NCI-H526 treated with DMSO at 0.1 percent for 48 hours (cell line): ENCODE measurements at places on chromosomes 13 and 19.

DNA sequence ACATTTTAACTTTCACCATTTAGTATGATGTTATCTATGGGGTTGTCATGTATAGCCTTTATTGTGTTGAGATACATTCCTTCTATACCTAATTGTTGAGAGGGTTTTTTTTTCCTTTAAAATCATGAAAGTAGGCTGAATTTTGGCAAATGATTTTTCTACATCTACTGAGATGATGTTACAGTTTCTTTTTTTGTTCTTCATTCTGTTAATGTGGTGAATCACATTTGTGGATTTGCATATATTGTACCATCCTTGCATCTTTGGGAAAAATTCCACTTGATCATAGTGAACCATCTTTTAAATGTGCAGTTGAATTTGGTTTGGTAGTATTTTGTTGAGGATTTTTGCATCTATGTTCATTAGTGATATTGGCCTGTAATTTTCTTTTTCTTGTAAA lies 29.2 kb downstream of the CCNA1 start:
- DNase-seq = no peak

- DNase-seq = no peak
Observed at GRCh38 chr13:100532836-100533435, 55.7 kb downstream of the GGACT start.

DNA sequence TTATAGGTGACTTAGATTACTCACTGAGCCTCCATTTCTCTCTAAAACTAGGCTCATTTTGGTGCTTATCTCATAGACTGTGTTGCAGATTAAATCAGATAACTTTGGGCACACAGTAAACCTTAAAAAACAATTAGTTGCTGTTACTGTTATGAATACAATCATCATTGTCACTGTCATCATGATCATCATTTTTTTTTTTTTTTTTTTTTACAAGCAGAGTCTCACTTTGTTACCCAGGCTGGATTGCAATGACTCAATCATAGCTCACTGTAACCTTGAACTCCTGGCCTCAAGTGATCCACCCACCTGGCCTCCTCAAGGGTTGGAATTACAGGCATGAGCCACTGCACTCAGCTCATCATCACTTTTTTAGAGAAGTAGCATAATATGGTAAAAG lies 60.0 kb downstream of the VWA8 start:
- no peak for DNase-seq

DNA sequence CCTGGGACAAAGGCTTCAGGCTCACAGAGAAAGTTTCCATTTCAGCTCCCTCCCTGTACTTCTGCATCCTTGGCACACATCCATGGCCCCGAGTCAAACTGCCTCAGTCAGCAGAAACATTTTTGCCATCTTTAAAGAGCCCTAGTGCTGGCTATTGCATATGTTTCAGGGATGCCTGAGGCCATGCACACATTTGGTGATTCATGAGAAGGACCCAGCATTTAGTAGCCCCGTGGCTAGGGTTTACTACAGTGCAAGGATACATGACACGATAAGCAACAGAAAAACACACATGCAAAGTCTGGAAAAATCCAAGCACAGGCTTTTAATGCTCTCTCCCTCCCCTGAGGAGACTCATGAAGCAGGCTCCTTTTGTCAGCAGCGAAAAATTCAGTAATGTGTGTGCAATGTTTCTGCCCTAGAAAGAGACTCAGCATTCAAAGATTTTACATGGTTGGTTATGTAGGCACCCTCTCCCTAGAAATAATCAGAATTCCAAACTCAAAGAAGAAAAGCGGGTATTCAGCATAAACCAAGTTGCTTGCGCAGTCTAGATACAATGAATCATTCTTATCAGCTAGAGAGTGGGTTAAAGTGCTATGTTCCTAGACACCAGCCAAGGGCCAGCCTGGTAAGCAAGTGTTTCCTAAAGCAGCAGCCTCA lies 17.6 kb downstream of the ACOD1 start:
- DNase-seq = no peak

- DNase-seq = no peak
Observed at GRCh38 chr13:84670245-84670644, 788.0 kb upstream of the SLITRK1 start.

- DNase-seq = no peak
Observed at GRCh38 chr13:49985129-49985528, 11.7 kb upstream of the TRIM13 start.
